ENCODE measurements at places on chromosomes 1 and 21. TPM values are rescaled to one million over a fixed set of nuclear protein-coding genes. Genes with fewer than 3 reads are reported as not detected.

DNA sequence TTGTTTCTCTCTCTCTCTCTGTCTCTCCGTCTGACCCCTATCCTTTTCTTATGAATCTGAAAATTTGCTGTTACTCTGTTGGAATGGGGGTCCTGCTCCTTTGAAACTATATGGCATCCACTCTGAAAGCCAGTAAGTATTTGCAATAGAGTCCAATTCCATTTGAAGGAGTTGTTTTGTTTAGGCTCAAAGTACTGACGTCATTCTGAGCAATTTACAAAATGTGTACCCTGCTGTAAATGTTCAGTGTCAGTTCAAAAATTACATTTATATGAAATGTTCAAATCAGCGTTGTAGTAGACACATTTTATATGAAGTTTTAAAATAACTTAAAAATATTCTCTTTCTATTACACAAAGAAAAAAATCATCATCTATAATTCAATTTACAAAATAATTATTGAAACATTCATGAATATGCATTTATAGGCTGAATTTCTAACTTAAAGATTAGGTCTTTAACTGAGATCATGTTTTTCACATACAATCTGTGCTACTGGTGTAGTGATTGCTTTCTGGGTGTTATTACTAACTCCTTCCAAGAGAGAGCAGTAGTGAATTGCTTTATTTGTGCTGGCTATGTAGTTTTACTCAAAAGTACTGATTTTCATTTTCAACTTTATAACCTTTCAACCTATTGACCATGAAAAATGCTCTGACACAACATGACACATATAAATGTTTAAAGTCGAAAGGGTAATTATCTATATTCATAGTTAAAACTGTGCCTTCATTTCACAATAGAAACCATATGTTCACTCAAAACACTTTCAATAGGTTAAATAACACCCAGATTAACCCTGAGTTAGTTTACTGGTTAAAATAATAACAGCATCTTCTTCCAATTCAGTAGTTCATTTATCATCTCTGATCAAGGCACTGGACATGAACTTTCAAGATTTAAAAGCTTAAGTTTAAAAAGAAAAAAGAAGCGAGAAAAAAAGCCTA lies 253.1 kb upstream of the ADGRL4 start:
- DNase-seq, result peak; percentile 22

The SELP gene
- total RNA-seq, result not detected

DNA sequence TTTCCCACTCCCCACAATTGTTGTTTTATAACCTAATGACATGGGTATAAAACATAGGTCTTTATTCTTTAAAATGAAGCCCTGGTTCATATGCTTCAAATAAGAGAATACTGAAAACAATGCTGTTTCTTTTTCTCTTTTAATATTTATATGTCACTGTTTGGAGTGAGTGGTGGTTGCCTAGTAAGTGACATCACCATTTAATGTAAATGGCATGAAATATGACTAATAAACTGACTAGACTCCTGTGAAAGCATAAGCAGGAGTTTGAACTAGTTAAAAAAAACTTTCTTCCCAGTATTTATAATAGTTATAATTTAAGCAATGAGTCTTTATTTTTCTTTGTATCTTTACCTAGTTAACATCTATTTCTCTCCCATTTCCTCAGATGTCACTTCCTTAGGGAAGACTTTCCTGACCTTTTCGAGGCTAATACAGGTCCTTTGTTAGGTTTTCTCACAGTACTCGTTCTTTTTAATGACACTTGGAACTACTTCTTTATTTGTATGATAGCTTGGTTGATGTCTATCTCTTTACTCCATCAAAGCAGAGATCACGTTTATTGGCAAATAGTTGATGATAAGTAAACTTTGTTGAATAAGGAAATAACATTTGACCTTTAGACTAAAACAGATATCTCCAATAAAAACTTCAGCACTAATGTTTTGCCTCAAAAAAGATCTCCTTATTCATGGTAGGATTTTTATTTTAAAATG lies 105.4 kb upstream of the PDC start:
- no peak for DNase-seq

DNA sequence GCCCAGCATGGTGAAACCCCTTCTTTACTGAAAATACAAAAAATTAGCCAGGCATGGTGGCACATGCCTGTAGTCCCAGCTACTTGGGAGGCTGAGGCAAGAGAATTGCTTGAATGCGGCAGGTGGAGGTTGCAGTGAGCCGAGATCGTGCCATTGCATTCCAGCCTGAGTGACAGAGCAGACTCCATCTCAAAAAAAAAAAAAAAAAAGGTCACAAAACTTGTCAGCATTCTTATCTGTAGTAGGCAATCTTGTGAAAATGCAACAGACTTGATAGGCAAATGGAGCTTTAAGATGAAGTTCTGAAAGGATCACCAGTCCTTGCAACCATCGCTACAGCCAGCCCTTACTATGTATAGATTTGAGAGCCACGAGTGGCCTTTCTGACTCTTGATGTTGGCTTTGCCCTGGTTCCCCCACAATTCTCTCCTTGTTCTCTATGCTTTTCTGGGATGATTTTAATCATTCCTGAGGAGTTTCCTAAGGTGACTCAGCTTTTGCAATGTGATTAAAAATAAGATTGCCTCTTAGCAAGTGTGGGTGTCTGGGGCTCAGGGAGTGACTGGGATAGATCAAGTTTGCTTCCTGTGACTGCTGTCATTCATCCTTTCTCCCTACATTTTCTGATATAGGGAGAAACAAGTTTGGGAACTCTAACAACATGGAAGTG lies 7.1 kb upstream of the MAP1LC3C start:
- no peak for DNase-seq

The OR2T33 gene
- total RNA-seq, result not detected

The TRIM67 gene
- total RNA-seq, result 24.1 TPM

- DNase-seq, result no peak
Measured at GRCh38 chr1:24293392-24294227, 25.5 kb upstream of the GRHL3 start.

GRCh38 chr1:98661544-98662355 lies at the start of gene SNX7:
SNX7 (plus strand) TSS chr1:98661721; CDS start chr1:98661732, 11 bp downstream.
- DNase-seq, result peak; percentile 80

DNA sequence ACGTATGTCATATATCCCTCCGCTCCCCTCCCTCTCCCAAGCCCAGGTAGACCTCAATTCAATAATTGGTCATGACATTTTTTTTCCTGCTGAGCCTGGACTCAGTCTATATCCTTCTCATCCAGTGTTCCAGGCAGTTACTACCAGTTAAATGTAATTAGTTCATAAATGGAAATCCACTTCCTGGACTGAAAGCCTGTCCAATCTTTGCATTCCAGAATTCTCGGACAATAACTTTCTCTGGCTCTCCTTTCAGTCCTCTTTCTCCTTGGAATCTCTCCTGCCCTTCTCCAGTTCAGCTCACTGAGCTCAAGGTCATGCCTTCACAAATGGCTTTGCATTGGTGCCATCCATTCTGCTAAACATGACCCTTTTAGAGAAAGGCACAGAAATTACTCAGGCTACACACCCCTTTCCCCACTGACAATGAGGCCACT lies 34.8 kb downstream of the VWA5B1 start:
- DNase-seq, result no peak

The FCAMR gene
- not detected for total RNA-seq

The GNPAT gene
- 68.5 TPM for total RNA-seq

DNA sequence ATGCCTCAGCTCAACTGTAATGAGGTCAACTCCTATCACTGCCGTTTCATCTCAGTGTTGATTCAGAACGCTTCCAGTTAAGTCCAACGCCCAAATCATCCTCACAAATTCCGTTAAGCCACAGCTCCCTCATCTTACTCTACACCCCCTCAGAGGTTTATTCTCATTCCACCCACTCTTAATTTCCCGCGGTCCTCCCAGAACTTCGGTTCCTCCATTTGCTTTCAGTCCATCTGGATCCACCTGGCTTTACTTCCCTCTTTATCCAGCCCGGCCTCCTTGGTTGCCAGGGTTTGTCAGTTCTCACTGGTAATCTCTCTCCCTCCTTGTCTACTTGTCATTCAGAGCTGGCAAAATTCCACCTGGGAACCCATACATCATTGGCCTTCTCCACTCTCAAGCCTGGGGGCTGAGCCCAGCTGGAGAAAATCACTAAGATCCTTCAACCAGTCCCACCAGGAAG lies 51.3 kb upstream of the RUNX1 start:
- DNase-seq, result no peak

GRCh38 chr1:85327759-85328158 lies 51.3 kb upstream of the BCL10 start:
- DNase-seq, result no peak

GRCh38 chr1:34825455-34826091 lies 32.8 kb downstream of the GJA4 start:
- no peak for DNase-seq

- DNase-seq, result no peak
Measured at GRCh38 chr1:11539850-11540772, 61.2 kb downstream of the DISP3 start.

GRCh38 chr1:178768423-178768822 lies 43.4 kb downstream of the RALGPS2 start:
- DNase-seq, result no peak

DNA sequence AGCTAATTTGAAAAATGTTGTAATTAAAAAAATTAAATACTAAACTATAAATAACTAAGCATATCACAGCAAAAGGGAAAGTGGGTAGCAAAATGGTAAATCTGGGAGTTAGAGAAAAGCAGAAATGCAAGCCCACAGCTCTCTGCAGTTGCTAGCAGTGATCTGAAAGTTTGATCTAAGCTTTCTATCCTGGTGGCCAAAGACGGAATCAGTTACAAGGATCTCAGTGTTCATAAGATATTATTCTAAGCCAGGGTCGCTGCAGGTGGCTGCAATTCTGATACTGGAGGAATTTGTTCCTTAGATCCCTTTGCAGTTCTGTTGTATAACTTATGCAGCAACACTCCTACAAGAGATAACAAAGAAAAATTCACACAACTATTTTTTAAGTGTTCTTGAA lies 363.7 kb downstream of the SETD4 start:
- no peak for DNase-seq

DNA sequence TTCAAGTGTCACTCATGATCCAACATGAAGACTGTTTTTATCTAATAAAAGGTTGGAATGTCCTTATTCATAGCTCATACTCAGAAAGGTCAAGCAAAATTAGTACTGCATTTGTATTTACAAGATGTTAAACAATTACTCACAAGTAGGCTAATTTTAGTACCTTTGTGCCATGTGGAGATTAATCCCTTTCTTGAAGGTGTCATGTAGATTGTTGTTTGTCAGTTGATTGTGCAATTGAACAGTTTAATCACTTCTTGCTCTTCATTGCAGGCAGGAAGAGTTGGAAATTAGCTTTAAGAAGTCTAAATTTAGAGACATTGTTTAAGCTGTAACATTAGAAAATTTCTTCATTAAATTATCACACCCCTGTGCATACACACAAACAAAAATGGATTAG lies 847.1 kb downstream of the KCNT2 start:
- DNase-seq, result no peak

- no peak for DNase-seq
Measured at GRCh38 chr1:225567789-225568188, 85.1 kb downstream of the ENAH start.

- no peak for DNase-seq
Measured at GRCh38 chr1:202586018-202586821, 124.0 kb downstream of the SYT2 start.

The CRABP2 gene
- total RNA-seq, result 7.7 TPM

- DNase-seq, result no peak
Measured at GRCh38 chr1:77415579-77415978, 133.8 kb downstream of the AK5 start.

The FAM3B gene
- total RNA-seq, result not detected

DNA sequence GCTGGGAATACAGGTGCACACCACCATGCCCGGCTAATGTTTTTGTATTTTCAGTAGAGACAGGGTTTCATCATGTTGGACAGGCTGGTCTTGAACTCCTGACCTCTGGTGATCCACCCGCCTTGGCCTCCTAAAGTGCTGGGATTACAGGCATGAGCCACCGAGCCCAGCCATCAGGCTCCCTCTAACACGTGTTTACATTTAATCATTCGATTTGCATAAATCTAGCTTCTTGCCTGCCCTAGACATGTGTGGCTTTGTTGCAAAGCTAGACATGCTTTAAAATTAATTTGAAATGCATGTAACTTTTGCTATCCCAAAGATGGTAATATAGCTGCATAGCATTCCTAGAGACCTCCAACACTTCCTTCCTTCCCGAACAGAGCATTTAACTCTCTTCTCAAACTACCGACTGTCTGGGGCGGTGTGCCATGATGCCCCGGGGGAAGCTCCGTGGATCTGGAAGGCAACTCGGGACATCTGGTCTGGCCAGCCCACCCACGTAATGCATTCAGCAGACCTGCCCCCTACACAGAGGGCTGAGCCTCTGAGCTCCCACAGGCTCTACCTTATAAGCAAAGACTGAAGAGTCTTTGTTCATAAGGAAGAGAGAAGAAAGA lies 34.6 kb upstream of the NID1 start:
- DNase-seq, result no peak

The KLHDC9 gene
- 4.5 TPM for total RNA-seq

DNA sequence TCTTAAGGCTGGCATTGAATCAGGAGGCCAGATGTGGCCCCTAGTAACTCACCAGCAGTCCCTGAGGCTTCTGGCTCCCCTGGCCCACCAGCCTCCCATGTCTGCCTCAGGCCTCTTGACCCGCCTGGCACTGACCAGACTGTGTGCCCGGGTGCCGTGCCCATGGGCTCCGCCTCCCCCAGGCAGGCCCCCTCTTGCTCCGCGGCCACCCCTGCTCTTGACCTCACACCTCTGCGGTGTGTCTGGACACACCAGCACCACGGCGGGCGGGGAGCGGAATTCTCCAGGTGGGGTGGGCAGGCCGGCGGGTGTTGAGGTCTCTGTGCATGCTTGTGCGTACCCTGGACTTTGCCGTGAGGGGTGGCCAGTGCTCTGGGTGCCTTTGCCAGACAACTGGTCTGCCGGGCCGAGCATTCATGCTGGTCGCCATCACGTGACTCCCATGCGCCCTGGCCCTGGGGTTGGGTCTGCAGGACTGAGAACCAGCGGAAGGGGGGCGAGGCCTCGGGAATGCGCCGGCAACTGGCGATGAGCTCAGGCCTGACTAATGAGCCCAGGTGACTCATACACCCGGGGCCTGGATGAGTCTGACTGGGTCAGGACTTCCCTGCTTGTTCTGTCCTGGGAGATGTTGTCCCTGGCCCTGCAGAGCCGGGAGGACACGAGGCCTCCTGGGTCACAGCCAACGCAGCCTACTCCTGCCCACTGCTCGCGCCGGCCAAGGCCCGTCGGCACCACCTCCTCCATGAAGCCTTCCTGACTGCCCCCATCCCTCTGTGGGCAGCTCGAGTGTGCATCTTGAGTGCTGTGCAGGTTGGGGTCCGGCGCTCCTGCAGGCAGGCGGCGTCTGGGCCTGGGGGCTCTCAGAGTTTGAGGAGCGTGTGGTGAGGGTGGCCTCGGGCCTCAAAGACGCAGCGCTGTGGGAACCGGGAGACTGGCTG lies 22.6 kb downstream of the COL18A1 start:
- DNase-seq, result peak; percentile 70
